Stimulated activated CD8-positive, alpha-beta memory T cell treated with anti-CD3 and anti-CD28 coated beads, Interleukin-7, amount 100 ng/mL, for 4 hours (primary cell): ENCODE measurements at places on chromosomes 2 and 18.

GRCh38 chr18:70288851-70289328 lies at the start of gene SOCS6:
Gene SOCS6, plus strand, starts transcription at chr18:70289045. Its CDS starts 35,624 bp downstream, at chr18:70324669.
- DNase-seq = no peak

GRCh38 chr2:55119711-55120487 lies 69.6 kb upstream of the RTN4 start:
- no peak for DNase-seq

DNA sequence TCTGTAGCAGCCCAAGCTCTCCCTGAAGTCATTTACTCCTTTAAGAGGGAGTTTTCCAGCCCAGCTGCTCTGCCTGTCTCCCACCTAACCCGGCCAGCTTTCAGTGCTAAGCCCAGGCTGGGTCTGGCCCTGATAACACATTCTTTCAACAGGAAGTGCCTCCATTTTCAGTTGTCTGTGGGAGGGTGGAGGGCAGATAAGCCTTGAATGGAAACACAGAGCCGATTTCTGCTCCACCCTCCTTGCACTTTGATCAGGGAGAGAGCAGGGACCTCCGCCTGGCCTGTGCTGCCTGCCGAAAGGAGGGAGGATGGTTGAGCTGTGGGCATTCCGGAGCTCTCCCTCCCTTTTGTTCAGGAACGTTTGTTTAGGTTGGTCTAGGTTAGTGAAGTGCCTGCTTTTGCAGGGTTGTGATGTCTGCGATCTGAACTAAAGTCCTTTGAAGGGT lies 24.8 kb downstream of the GATA6 start:
- no peak for DNase-seq

DNA sequence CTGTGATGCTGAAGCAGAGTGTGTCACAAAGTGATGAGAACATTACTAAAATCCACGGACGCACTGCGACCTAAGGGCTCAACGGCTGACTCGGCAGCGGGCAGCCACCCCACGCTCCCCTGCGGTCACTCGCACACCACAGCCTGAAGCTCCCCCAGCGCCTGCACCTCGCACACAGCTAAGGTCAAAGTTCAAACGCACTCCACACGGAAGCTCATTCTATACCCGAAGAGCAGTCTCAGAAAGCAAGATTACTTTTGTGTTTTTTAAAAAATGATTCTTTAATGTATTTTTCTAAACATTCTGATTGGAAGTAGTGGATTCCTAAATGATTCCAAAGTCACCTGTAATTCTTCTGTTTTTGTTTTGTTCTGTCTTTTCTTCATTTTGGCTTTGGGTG lies 21.7 kb downstream of the ASPRV1 start:
- DNase-seq = no peak

- DNase-seq = no peak
These were observed 74.9 kb upstream of the KLF7 start for GRCh38 chr2:207240649-207241048.

- no peak for DNase-seq
These were observed 185.2 kb upstream of the LRRTM1 start for GRCh38 chr2:80489717-80490116.

DNA sequence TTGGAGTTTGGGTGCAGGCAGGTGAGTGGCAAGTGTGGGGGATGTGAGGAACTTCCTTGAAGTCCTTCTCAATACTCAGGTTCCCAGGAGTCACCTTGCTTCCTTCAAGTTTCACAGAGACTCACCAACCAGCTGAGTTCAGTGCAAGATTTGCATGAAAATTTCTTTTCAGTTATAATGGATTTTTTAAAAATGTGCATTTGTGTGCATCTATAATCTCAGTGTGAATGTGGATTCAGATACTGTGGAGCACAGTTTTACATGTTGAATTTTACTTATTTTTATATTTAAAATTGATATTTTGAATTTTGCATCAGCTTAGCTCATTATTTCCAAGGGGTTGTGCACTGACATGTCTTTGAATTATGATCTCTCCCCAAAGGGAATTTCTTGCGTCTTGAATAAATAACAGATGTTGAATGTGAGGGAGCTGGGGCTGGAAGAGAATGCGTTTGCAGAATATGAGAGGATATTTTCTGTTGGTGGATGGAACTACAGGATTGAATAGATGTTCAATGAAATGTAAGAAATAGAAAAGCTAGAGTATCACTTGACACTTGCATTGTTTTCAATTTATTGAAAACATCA lies 184.3 kb downstream of the RPRM start:
- no peak for DNase-seq

DNA sequence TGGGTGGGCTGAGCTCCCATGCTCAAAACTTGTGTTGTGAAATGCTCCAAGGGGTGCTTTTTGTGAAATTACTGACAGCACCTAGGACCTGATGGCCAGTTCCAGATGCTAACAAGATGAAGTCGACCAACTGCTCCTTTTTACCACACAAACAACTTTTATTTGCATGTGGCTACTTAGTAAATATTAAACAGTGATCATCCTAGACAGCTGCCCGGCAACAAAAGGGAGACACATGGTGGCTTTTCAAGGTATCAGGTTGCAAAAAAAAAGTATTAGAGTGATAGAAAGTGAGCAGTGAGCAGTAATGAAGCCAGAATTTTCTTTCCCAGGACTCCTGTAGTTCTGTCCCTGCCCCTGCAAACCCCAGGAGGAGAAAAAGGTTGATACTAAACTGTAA lies 118.5 kb downstream of the RPIA start:
- no peak for DNase-seq

- no peak for DNase-seq
These were observed 127.5 kb downstream of the NCK2 start for GRCh38 chr2:105872142-105872728.

- DNase-seq = no peak
These were observed 837 bp upstream of the ACSL3 start for GRCh38 chr2:222859786-222860612.

DNA sequence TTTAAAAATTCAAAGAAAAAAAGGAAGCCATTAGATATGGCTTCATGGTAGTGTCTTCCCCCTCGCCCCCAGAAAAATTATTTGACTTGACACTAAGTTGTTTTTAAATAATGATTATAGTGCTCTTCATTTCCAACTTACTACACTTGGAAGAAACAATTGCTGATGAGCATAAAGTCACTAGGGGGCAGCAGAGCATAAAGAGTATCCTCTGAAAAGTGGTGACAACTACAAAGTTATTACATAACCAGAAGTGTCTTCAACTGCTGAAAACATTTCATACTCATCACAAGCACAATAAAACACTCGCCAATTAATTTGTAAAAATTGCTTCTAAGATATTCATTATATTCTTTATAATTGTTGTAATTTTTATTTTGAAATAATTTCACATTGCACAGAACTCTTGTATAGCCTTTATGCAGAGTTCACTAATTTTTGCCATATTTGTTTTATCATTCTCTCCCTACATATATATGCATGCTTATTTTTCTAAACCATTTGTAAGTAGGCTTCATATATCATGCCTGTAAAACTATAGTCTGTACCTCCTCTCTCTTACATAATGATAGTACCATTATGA lies 54.9 kb downstream of the EXOC6B start:
- DNase-seq = peak; percentile 6

GRCh38 chr18:46209161-46209560 lies 105.0 kb downstream of the HAUS1 start:
- DNase-seq = no peak

DNA sequence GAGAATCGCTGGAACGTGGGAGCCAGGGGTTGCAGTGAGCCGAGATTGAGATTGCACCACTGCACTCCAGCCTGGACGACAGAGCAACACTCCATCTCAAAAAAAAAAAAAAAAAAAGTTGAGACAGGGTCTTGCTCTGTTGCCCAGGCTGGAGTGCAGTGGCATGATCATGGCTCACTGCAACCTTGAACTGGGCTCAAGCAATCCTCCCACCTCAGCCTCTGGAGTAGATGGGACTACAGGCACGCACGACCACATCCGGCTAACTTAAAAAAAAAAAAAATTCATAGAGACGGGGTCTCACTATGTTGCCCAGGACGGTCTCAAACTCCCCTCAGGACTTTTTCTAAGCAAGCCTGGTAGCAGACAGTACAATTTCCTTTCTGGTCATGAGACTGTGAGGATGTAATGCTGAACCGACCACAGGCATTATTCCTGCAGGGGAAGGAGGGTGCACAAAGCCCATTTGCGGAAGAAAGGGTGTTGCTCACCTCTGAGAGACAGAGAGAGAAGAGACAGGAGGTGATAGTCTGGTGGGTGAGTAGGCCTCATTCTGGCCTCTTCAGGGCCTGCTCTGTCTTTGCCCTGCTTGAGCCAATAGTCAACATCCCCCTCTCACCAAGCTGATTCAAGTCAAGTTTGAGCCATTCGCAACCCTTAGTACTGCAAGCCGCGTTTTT lies 205.3 kb downstream of the ZFP36L2 start:
- DNase-seq = no peak

GRCh38 chr2:84969511-84970209 lies 1.3 kb upstream of the KCMF1 start:
- no peak for DNase-seq

DNA sequence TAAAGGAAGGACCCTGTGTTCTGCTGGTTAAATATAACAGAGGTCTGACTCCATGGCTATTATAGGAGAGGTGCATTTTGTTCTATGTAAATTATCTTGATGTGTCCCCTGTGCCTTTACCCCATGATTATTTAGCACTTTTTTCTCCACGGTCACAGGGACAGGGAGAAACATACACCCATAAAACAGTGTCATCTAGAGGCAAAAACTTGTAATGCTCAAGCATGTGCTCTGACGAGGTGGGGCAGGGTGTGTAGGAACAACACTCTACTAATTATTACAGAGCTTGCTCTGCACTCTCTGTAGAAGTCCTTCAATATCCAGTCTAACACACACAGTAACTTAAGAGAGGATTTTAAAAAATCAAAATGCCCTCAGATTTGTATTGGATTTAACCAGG lies 187.9 kb downstream of the NEDD4L start:
- DNase-seq = no peak

GRCh38 chr2:39140322-39140847 lies 19.5 kb upstream of the SOS1 start:
- DNase-seq = no peak

GRCh38 chr2:183195397-183195796 lies 71.2 kb downstream of the NUP35 start:
- DNase-seq = no peak

- DNase-seq = peak; percentile 55
These were observed 23.7 kb downstream of the FAM178B start for GRCh38 chr2:96962567-96963203.

DNA sequence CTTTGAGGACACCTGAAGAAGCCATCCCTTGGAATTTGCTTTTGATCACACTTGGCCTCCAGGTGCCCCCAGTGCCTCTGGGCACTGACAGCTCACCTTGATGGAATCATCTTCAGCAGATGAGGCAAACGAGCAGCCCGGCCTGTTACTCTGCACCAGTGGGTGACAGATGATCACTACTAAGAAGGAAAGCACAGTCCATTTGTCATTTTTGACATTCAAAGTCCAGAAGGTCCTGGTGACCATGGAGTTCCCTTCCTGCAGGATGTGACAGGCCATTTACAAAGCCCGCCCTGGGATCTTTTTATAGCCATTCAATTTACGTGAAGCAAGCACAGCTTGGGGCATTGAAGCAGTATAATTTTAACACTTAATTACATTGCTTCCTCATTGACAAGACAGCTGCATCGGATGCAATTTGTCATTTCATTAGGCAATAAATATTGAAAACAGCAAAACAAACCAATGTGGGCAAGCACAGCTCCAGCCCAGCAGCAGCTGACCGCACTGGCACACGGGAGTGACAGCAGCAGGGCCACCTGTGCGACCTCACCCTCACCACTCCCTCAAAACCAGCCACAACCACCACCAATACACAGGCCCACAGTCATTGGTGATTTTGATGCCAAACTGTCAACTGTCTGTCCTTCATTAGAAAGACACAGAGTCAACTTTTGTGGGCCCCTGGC lies 76.0 kb upstream of the SLC66A3 start:
- no peak for DNase-seq

DNA sequence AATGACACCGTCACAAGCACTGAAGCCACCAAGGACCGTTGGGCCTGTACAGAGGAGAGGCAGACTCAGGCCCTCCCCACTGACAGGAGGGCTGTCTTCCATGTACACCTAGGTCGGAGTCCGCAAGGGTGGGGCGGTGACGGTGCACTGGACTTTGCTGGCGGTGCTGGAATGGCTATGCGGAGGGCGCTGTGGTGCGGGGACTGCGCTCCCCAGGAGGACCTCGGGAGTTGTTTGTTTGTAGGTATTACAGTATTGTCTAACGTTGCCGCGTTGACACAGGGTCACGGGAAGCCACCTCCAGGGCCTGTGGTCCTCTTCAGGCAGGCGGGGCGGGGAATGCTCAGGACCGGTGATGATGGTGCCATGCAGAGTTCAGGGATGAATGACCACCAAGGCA lies 126.2 kb downstream of the TPO start:
- no peak for DNase-seq

GRCh38 chr2:3368261-3368722 lies 9.3 kb downstream of the EIPR1 start:
- DNase-seq = no peak

DNA sequence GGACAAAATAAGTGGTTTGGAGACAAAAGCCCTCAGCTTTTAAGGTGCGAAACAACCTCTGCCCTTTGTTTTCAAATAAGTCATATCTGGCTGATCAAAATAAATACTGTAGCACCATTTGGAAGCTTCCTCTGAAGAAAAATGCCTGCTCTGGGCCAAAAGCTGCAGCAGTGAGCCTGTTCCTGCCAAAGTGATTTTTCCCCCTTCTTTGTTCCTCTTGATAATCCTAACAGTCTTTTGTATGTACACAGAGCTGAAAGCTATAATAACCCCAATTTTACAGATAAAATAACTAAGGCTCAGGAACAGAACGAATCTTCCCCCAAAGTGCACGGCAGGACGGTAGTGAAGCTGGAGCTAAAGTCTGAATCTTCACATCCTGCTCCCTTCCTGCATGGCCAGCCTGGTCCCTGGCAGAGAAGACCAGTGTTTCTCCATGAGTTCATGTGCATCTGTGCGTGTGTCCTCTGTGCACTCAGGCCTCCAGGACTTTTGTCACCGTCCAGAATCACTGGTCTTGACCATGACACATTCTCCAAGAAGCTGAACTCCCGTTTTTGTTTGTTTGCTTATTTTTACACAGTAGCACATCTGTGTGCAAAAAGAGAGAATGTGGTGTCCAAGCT lies 2114.1 kb upstream of the PIK3C3 start:
- no peak for DNase-seq

DNA sequence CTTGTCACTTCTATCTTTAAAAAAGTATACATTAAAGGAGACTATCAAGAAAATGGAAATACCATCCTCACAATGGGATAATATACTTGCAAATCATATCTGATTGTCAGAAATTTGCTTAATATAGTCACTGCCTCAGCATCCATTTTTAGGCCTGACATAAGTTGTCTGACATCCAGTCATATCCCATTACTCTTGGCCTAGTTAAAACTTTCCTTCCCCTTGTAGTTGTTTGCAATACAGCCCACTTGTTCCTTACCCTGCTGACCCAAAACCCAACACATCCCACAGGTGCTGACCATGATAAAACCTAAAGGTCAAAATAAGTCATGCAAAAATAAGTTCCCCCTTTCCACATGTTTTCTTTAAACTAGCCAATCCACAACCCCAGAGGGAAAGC lies 3.6 kb upstream of the ARHGEF33 start:
- no peak for DNase-seq
